ENCODE measurements at places on chromosomes 4 and X. TPM values are rescaled to one million over a fixed set of nuclear protein-coding genes. Genes with fewer than 3 reads are reported as not detected.

DNA sequence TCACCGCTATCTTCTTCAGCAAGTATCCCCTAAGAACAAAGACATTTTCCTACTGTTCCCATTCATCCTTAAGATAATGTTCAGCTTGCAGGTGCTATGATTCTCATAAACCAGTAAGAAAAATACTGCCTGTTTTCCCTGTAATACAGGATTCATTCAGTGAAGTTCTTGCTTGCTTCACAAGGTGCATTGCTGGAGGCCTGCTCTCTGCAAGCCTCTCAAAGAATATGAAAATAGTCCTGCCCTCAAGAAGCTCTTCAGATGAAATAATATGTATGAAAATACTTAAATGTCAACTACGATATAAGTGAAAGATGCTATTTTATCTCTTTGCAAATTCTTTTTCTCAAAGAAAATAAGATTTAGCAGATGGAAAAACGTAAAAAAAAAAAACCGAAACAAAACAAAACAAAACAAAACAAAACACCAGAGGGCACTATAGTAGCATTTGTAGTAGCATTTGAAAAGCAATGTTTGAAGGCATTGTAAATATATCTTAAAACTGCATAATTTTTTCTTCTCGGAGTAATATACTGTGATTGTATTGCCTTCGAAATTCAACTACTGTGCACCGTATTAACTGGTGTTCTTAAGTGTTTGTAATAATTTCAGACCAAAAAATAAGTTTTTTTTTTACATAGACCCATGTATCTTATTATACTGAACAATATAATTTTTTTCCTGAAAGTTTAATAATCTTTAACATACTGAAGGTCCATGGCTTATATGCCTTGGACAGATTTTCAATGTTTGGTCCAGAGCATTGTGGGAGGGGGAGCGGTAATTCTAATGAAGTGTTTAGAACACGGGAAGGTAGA lies 26.0 kb downstream of the ADH4 start:
- no peak for DNase-seq
- H3K36me3 ChIP-seq: no peaks in the 10 kb centered on the region
- no peak overlapping the region for H3K27ac ChIP-seq
- H3K27me3 ChIP-seq: no peaks in the 10 kb centered on the region
- no peaks in the 10 kb centered on the region for H3K4me1 ChIP-seq

NPNT gene
- total RNA-seq: not detected

DNA sequence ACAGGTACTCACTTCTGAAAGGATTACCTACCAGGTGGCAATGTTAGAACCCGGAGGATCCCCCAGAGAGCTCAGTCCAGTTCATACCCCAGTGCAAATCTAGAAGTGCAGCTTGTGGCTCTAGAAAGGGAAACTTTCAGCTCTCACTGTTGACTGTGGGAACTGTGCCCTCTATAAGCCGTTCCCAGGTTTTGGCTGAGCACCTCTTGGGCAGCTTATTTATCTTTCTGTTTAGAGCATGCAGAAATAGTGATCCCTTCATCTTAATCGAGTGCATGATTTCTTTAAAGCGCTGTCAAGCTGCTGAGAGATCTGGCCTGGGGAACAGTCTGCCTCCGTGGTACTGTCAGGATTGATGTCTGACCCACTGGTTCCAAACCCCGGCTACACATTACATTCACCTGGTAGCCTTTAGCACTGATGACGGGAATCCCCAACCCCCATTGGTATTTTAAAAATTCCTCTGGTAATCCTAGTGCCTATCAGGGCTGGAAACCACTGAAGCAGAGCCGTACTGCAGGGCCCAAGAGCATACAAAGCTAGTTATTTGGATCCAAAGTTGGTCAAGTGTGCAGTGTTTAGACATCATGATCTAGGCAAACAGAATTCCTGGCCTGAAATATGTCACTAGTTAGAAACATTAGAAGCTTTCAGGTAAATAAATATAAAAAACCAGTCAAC lies 103.2 kb downstream of the KLHL8 start:
- no peak overlapping the region for H3K4me3 ChIP-seq
- H3K27me3 ChIP-seq: no peaks in the 10 kb centered on the region
- H3K36me3 ChIP-seq: no peaks in the 10 kb centered on the region
- no peak overlapping the region for H3K27ac ChIP-seq

TRIM60 gene
- total RNA-seq: not detected

DNA sequence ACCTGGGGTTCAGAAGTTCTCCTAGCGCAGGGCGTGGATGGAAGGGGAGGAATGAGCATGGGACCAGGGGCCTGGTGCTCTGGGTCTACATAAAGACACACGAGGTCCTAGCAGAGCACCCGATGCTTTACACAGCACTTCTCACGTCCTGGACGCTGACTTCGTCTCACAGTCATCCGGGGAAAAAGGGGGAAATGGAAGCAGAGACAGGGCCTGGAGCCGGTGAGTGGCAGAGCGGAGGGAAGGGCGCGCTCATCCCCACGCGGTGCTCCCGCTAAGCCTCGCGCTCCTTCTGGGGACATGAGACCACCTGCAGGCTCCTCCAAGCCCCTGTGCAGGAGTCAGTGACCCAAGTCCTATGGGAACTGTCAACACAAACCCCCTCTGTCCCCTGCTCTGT lies 157.7 kb downstream of the AFAP1 start:
- H3K27me3 ChIP-seq: no peaks in the 10 kb centered on the region
- no peak for DNase-seq
- H3K27ac ChIP-seq: no peak overlapping the region
- no peak overlapping the region for H3K4me3 ChIP-seq

- H3K27ac ChIP-seq: peak overlapping the region; percentile 72
- peaks cover 53% of the 10 kb centered on the region for H3K4me1 ChIP-seq
- no peaks in the 10 kb centered on the region for H3K36me3 ChIP-seq
- H3K27me3 ChIP-seq: no peaks in the 10 kb centered on the region
- peak overlapping the region; percentile 36 for H3K4me3 ChIP-seq
- no peak for DNase-seq
Observed at GRCh38 chrX:124216396-124217115, 115.9 kb upstream of the TEX13D start.

CT83 gene
- not detected for total RNA-seq

- H3K27me3 ChIP-seq: no peaks in the 10 kb centered on the region
- no peak overlapping the region for H3K4me3 ChIP-seq
- no peak overlapping the region for H3K27ac ChIP-seq
- no peaks in the 10 kb centered on the region for H3K36me3 ChIP-seq
- no peak for DNase-seq
- H3K4me1 ChIP-seq: peaks cover 10% of the 10 kb centered on the region
Observed at GRCh38 chr4:2867758-2868491, 24.3 kb downstream of the ADD1 start.

- no peaks in the 10 kb centered on the region for H3K36me3 ChIP-seq
- no peaks in the 10 kb centered on the region for H3K27me3 ChIP-seq
- H3K4me1 ChIP-seq: no peaks in the 10 kb centered on the region
- H3K27ac ChIP-seq: no peak overlapping the region
- H3K4me3 ChIP-seq: no peak overlapping the region
Observed at GRCh38 chr4:149062997-149063396, 620.8 kb upstream of the NR3C2 start.

PRMT9 gene
- 10.8 TPM for total RNA-seq

SLC25A43 gene
- 1.8 TPM for total RNA-seq

DNA sequence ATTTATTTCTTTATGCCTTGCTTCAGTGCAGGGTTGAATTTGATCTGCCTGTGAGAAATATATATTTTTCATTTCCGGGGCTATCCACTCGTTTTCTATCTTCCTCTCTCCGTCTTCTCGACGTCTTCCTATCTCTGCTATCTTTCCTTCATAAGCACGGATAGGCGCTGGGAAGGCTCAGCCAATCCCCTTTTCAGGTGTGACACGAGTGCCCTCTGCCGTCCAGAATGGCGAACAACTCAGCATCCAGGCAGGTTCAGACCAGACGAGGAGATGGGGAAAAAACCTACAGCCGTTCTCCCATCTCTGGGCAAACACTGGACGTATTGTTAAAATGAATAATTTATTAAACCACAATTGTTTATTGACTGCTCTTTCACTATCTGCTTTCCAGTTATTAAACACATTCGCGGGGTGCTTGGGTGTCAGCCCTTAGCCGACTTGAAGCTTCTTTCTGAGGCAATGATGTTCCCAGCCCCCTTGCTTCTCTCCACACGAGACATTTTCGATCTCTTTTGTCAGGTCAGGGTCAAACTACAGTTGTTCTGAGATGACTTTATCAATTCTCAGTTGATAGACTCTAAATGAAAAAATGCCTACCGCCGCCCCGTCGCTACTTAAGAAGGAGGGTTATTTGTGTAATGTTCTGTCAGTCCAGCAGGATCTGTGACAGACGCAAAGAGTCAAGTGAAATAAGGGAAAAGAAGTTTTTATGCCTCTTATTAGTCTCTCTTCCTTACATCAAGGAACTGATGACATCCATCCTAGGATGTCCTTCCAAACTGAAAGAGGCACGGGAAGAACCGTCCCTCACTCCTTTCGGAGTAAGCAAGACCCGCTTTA lies 96.3 kb upstream of the NOCT start:
- no peaks in the 10 kb centered on the region for H3K27me3 ChIP-seq
- H3K4me1 ChIP-seq: no peaks in the 10 kb centered on the region
- no peaks in the 10 kb centered on the region for H3K36me3 ChIP-seq
- peak; percentile 40 for DNase-seq
- H3K4me3 ChIP-seq: no peak overlapping the region

GRCh38 chr4:152117933-152118507 lies 357.2 kb upstream of the GATB start:
- H3K4me3 ChIP-seq: no peak overlapping the region
- no peaks in the 10 kb centered on the region for H3K27me3 ChIP-seq
- H3K36me3 ChIP-seq: no peaks in the 10 kb centered on the region
- peaks cover 26% of the 10 kb centered on the region for H3K4me1 ChIP-seq
- DNase-seq: no peak
- H3K27ac ChIP-seq: no peak overlapping the region

DNA sequence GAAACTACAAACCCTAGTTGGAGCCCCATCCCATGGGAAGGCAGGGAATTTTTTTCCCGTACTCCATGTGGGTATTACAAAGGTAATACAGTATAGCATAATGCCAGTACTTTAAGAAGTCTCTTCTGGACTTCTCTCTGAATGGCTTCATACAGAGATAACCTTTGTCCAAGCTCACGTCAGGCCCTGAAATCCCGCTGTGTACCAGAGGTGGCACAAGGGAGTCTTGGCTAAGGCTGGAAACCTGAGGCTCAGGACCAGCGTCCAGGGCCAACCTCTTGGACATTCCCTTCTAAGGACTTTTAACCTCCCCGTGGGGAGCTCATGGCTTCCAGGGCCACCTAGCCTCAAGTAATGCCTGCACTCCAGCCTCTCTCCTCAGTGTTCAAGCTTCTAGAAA lies 338.9 kb upstream of the FAM241A start:
- no peak for DNase-seq
- no peak overlapping the region for H3K4me3 ChIP-seq
- no peaks in the 10 kb centered on the region for H3K36me3 ChIP-seq
- H3K4me1 ChIP-seq: no peaks in the 10 kb centered on the region
- H3K27me3 ChIP-seq: no peaks in the 10 kb centered on the region

- H3K27me3 ChIP-seq: no peaks in the 10 kb centered on the region
- no peak overlapping the region for H3K27ac ChIP-seq
- no peaks in the 10 kb centered on the region for H3K36me3 ChIP-seq
- H3K4me3 ChIP-seq: no peak overlapping the region
- no peak for DNase-seq
- peaks cover 9% of the 10 kb centered on the region for H3K4me1 ChIP-seq
Observed at GRCh38 chr4:39942507-39942906, 35.2 kb downstream of the PDS5A start.

FHIP1A gene
- total RNA-seq: 2.6 TPM
